Tibial artery (tissue), 4 donors: ENCODE measurements at places on chromosomes 5 and 9.
A peak's percentile ranks its signal among the peaks of the same experiment; 100 is the strongest.

- DNase-seq = no peak
These were observed 48.8 kb upstream of the RETREG1 start for GRCh38 chr5:16665601-16666000.

GRCh38 chr9:90198956-90199355 lies 443.7 kb downstream of the DIRAS2 start:
- no peak for DNase-seq

GRCh38 chr5:31664566-31664965 lies 25.6 kb downstream of the PDZD2 start:
- DNase-seq = no peak

GRCh38 chr5:31561946-31562345 lies 29.8 kb downstream of the C5orf22 start:
- DNase-seq = no peak

GRCh38 chr9:100084128-100084453 lies 14.7 kb downstream of the ERP44 start:
- no peak for DNase-seq

DNA sequence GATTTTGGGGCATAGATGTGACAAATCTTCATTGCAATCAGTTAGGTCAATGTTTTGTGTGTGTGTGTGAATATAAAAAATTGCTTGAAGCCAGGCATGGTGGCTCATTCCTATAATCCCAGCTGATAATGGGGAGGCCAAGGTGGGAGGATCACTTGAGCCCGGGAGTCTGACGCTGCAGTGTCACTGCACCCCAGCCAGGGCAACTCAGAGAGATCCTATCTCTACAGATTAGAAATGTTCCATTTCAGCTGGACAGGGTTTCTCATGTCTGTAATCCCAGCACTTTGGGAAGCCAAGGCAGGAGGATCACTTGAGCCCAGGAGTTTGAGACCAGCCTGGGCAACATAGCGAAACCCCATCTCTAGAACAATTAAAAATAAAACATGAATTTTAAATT lies 11.5 kb downstream of the OR2V2 start:
- DNase-seq = no peak

GRCh38 chr5:109191153-109191558 lies 218.6 kb downstream of the PJA2 start:
- DNase-seq = peak; percentile 23

- no peak for DNase-seq
These were observed 5.0 kb upstream of the HSPB3 start for GRCh38 chr5:54450542-54450941.

GRCh38 chr9:91734371-91734981 lies 215.6 kb downstream of the ROR2 start:
- DNase-seq = peak; percentile 64

DNA sequence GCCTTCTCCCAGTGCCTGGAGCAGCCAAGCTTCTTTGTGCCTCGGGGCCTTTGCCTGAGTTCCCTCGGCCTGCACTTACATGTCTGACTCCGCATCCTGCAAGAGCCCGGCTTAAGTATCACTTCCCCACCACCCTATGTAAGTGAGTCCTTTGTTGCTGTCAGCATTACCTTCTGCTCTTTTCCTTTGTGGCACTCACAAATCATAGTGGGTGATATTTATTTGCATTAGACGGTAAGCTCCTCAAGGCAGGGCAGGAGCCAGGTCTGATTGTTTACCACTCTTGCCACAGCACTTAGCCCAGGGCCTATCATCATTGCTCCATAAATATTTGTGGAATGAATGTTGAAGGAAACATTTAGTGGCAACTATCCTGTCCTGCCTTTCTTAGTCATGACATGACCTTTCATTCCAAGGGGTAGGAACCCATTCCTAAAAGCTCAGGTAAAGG lies 4.8 kb downstream of the GM2A start:
- DNase-seq = no peak

DNA sequence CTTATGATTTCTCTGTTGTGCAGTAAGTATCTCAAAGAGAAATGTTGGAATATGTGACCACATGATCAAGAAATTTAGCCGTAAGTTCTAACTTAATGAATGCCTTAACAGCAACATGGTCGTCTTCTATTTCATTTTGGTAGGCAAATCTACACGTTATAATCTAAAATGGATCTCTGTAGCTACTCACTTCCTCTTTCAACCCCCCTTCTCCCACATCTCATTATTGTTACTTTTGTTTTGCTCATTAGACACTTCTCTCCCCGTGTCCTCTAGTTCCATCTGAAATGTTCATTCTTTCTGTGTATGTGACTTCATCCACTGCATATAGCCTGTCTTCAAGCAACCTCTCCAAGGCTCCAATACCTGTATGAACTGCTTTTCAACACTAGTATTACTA lies 27.1 kb upstream of the LPAR1 start:
- DNase-seq = no peak

DNA sequence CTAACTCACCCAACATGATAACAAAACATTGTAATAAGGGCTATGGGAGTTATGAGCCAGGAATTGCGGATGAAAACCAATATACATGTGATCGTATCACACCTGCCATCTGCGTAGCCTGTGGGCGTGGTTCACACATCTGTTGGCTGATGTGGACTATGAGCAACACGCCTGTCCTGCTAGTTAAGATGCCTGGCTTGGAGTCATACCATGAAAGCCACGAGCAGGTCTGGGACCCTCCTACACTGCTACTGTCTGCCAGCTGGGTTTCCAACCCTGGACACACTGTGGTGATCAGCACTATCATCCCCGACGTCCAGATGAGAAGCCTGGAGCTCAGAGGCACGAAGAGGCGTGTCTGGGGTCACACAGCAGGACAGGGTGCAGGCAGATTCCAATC lies 40.2 kb downstream of the STK10 start:
- no peak for DNase-seq

DNA sequence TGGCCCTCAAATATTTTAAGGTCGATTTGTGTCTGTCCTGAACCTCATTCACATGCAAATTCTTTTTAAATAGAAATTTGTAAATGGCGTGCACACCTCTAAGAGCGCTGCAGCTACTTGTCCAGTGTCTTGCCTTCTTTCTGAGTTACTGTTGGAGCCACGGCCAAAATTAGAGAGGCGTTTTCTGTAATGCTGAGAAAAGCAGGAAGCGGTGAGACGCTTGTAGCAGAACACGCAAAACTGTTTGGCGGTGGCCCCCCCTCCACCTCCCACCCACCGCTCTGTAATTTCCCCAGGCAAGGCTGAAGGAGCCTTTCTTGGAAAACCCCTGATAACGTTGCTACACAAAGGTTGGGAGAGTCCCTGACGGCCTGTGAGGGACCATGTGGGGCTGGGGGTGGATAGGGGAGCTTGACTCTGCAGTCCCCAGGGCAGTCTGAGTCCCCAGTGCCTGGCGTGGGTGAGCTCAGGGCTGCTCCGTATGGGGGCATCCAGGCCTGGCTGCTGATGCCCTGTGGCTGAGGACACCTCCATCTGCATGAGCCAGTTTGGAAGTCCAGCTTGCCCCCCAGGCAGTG lies 96.5 kb downstream of the GADD45G start:
- DNase-seq = no peak

GRCh38 chr5:87329114-87329513 lies 61.4 kb downstream of the RASA1 start:
- DNase-seq = no peak

- DNase-seq = no peak
These were observed 55.2 kb downstream of the EXD3 start for GRCh38 chr9:137367506-137368430.

DNA sequence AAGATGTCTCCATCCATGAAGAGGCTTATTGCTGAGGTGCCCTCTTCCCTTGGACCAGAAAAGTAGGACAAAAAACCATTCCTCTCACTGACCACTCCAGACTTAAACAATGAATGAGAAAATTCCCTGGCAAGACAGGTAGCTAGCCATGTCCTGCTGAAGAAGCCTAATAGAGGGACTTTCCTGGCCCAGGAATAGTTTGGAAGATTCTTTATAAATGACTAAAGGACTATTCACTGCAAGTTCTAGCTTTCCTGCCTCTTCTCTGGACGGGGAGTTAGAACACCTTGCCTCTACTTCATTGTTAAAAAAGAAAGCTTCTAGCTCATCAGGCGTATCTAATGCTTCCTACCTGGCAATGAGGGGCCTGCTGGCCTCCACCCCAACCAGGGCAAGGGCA lies 153.6 kb downstream of the NR3C1 start:
- no peak for DNase-seq
